ENCODE measurements at places on chromosomes 2 and 18. TPM values are rescaled to one million over a fixed set of nuclear protein-coding genes. Genes with fewer than 3 reads are reported as not detected.
A peak's percentile ranks its signal among the peaks of the same experiment; 100 is the strongest.

- no peak overlapping the region for H3K4me3 ChIP-seq
- H3K27ac ChIP-seq, result peak overlapping the region; percentile 19
- DNase-seq, result no peak
- no peaks in the 10 kb centered on the region for H3K27me3 ChIP-seq
- H3K4me1 ChIP-seq, result peaks cover 58% of the 10 kb centered on the region
These were observed 287.3 kb upstream of the REV1 start for GRCh38 chr2:99776906-99777646.

The CLEC4F gene
- total RNA-seq, result not detected

The ATG16L1 gene
- total RNA-seq, result 20.9 TPM

The TPO gene
- total RNA-seq, result not detected

Data from osteocyte (in vitro differentiated cells).